CD14-positive monocyte (primary cell): ENCODE measurements at places on chromosomes 3 and 15.

DNA sequence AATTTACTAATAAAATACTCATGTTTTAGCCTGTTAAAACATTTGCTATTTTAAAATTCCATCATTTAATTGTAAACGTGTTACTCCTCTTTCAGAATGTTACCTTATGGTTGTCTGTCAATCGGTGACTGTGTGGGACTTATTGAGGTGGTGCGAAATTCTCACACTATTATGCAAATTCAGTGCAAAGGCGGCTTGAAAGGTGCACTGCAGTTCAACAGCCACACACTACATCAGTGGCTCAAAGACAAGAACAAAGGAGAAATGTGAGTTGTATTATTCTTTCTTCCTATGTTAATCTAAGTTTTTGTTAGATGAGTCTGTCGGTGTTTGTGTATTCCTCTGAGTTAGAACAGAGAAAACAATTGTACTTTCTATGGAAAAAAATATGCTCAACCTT, 21.7 kb downstream of the KCNMB3 start:
- no peak for DNase-seq

DNA sequence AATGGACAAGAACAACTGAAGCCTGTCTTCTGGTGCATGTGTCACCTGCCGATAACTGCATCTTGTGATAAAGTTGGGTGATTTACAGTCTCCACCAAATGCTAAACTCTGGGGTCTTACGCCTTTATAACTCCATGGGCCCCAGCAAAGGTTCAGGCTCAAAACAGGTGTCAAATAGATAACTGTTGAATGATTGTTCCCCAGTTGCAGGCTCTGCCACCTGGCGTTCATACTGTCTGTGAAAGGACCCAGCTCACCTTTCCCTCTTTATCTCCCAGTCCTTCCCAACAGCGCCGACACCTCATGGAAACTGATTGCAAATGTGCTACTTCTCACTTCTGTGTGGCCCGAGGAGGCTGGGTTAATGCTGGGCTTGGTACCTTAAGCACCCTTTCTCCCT, 8.3 kb upstream of the SNX22 start:
- DNase-seq = no peak

DNA sequence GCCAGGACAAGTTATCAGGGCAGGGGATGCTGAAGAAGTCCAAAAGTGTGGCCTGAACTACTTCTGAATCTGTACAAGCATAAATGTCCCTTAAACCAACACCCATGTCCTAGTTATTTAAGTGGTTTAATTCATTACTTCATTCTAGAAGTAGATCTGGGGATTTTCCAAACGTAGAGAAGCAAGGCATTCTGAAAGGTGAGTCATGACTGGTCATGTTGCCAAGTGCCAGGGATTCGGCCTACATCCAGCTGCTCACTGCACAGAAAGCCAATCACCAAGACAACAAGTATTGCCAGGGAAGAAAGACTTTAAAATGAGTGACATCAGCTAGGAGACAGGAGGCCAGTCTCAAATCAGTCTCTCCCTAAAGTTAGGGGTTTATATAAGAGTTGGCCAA, 396.6 kb downstream of the GABRB3 start:
- no peak for DNase-seq

DNA sequence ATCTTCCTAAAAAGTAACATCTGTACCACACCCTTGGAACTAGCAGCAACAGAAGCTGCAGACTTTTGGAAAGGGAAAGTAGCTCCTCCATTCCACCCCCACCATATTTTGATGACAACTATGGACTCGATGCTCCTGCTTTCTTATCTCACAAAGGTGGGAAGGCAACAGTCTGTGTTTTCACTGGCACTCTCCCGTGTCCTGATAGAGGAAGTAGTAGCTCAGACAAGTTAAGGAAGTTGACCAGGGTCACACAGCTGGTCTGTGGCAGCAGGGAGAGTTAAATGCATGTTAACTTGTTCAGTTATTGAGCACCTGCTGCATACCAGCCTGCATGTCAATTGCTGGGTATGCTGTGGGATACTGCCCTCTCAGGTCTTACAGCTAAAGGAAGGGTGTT, 33.1 kb downstream of the BHLHE40 start:
- peak; percentile 78 for DNase-seq

GRCh38 chr15:89783111-89783860, 7.2 kb downstream of the MESP2 start:
- DNase-seq = no peak

GRCh38 chr3:132378048-132378762, 39.1 kb upstream of the DNAJC13 start:
- DNase-seq = no peak

- no peak for DNase-seq
Observed at GRCh38 chr3:31562525-31562924, 29.8 kb downstream of the STT3B start.

- no peak for DNase-seq
Observed at GRCh38 chr3:43844757-43845156, 154.0 kb downstream of the ABHD5 start.
